ENCODE measurements at places on chromosomes 2 and 18.

- DNase-seq: no peak
Measured at GRCh38 chr2:76307495-76307894, 596.8 kb upstream of the GCFC2 start.

- no peak for DNase-seq
Measured at GRCh38 chr2:126244937-126245336, 411.0 kb upstream of the GYPC start.

- DNase-seq: no peak
Measured at GRCh38 chr2:68189991-68190784, 32.5 kb downstream of the PNO1 start.

- no peak for DNase-seq
Measured at GRCh38 chr2:128169497-128169896, 78.5 kb downstream of the UGGT1 start.

- DNase-seq: peak; percentile 86
Measured at GRCh38 chr2:43224131-43224570, 2.3 kb downstream of the ZFP36L2 start.

- no peak for DNase-seq
Measured at GRCh38 chr18:25516747-25517498, 165.0 kb upstream of the ZNF521 start.

DNA sequence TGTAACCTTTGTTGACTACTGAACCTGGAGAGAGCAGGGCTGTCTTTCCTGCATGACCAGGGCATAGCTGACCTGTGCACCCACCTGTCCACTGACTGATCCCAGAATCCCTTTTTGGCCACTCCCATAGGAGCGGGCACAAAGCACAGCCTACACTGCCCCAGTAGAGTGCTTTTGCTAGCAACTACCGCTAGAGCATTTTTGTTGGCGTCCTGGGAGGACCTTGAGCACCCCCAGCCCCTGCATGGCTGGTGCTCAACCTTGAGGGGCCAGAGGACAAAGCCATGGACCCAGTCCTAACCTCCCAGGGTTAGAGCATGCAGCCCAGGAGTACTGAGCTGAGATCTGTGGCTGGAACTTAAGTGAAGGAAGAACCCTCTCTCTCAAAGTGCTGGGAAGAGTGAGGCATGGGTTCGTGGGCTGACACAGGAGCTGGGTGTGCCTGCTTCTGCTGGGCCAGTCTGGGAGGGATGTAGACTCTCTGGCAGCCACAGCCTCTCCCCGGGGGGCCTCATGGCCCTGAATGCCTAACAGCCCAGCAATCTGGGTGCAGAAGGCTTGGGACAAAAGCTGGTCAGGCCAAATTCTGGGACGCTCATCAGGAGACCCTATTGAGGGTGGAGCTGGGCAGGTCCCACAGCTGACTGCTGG is 140.0 kb downstream of the GALNT1 start:
- DNase-seq: no peak

- no peak for DNase-seq
Measured at GRCh38 chr18:72822202-72822601, 45.6 kb downstream of the NETO1 start.

DNA sequence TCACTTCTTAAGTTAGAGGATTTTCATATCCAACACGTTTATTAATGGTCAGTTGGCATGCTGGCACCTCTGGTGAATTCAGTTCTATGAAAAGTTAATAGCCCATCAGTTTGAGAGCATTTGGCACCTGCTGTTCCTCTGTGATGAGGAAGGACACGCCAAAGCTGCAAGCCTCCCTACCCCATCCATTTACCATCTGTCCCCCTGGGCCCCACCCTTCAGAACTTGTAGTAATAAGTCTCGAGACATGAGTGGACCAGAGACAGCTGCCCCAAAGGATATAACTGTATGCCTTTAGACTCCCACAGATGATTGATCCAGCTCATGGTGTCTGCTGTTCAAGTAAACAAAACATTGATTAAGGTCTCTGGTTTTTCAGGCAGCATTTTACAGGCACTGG is 6.3 kb downstream of the OST4 start:
- DNase-seq: no peak

- no peak for DNase-seq
Measured at GRCh38 chr2:240245184-240245583, 104.7 kb upstream of the OTOS start.

GRCh38 chr2:164369366-164369765 is 251.9 kb downstream of the GRB14 start:
- no peak for DNase-seq

- no peak for DNase-seq
Measured at GRCh38 chr2:143452817-143453451, 323.7 kb downstream of the ARHGAP15 start.

GRCh38 chr2:95314964-95315611 is 17.9 kb downstream of the KCNIP3 start:
- no peak for DNase-seq

DNA sequence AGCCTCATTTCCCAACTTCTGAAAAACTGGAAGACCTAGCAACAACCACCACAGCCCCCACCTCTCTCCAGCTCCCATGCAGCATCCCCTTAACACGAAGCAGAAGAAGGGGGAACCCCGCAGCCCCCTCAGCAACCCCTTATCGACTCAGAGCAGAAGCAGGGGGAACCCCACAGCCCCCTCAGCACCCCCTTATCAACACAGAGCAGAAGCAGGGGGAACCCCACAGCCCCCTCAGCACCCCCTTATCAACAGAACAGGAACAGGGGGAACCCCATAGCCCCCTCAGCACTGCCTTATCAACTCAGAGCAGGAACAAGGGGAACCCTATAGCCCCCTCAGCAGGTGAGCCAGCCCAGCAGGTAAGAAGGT is 6.7 kb downstream of the SLC66A2 start:
- peak; percentile 55 for DNase-seq

DNA sequence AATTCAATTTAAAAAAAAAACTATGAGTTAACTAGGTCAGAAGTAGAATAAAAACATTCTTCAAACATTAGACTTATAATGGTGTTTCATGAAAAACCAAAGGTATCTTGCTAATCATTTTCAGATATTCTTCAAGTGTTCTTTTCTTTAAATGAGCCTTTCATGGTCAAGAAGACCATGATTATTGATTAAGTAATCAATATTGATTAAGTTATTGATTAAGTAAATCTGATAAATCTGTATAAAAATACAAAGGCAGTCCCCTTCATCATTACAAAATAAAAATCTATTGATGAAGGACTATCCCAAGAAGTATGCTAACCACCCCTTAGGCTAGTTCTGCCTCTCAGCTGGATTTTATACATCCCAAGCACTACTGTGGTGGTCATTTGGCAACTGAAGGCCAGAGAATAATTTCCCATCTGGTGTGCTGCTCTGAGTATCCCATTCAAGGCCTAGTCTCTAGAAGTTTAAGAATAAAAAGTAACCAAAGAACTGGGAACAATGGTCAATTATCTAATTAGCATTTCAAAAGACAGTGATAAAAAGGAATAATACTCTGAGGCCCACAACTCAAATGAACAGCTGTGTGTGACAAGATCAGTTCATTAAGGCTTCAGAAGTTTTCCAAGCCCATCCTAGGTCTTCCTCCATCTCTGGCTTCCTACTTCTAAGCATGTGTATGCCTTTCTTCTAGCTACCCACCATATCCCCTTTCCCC is 63.5 kb downstream of the TCF4 start:
- DNase-seq: no peak

GRCh38 chr18:56257205-56257604 is 381.2 kb downstream of the TXNL1 start:
- DNase-seq: no peak

DNA sequence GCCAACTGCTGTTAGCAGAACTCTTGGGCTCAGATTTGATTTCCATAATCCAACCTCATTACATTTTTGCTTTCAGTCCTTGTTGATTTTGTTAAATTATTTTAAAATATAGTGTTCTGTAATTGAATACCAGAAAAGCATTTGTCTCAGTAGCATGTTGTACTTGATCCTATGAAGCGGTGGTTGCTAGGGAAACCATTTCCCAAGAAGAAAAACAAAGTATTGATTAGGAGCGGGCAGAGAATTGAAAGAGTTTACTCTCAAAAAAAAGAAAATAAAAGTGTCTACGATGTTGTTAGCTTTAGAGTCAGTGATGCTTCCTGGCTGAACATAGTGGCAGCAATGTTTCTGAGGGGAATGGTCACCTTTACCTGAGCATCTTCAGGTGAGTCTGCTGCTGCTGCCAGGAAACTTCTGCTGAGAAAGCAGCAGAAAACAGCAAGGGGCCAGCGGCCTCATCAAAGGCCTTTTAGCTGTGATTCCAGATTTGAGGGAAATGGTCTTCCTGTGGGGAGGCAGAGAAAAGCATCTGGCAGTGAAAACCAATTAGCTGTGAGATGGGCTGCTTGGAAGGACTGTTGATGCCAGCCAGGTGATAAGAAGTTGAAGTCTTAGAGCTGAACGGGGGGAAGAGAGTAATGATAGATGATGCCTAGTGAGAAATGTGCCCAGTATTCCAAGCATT is 37.1 kb downstream of the CRIM1 start:
- no peak for DNase-seq

DNA sequence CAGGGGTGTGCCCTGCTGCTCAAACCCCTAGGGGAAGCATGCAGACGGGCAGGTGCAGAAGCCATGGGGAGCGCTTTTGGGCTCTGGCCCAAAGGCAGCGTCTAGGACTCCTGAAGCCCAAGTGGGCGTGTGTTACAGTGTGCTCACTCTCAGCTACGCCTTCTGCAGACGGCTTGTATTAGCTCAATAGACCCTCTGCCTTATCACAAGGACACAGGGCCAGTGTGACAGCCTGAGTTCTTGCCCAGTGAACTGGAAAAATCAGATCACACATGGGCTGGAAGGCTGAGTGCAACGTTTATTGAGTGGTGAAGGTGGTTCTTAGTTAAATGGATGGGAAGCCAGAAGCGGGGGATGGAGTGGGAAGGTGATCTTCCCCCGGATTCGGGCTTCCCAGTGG is 210.9 kb downstream of the CDH20 start:
- DNase-seq: no peak

DNA sequence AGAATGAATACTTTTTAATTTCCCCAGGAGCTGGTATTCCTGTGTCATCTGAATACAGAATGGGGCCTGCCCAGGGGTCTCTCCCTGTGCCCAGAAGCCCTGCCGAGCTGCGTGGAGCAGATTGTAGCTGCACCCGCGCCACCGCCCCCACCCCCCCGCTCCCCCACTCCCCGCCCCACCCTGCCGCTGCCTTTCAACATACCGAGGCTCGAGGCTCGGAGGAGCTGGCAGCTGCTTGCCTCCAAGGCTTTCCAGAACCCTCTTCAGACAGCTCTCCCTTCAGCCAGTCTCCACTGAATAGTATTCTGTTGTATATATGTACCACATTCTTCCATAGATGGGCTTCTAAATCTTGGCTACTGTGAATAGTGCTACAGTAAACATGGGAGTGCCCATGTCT is 150.7 kb downstream of the TSN start:
- DNase-seq: no peak

DNA sequence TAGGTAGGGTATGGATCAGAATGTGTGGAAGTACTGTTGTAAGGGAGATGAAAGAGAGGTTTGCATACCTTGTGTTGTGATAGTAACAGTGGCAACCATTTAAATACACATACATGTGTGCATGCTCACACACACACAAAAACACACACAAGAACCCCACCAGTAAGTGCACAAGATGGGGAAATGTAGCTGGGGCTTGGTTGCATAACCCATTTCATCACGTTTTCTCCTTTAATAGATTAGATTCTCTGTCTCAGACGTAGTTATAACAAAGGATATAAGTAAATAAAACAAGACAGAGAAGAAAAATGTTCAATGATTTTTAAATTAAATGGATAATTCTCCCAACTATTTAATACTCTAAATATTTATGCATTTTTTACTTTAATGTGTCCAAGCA is 13.4 kb downstream of the ARHGAP15 start:
- DNase-seq: no peak
